Colonic mucosa (tissue), 4 donors: ENCODE measurements at places on chromosomes 16 and 17. TPM values are rescaled to one million over a fixed set of nuclear protein-coding genes. Genes with fewer than 3 reads are reported as not detected.

GRCh38 chr17:49549311-49549605 lies 26.4 kb upstream of the NXPH3 start:
- H3K4me1 ChIP-seq, result no peaks in the 10 kb centered on the region
- no peaks in the 10 kb centered on the region for H3K36me3 ChIP-seq
- H3K27ac ChIP-seq, result no peak overlapping the region
- H3K27me3 ChIP-seq, result no peaks in the 10 kb centered on the region
- no peak for DNase-seq

DNA sequence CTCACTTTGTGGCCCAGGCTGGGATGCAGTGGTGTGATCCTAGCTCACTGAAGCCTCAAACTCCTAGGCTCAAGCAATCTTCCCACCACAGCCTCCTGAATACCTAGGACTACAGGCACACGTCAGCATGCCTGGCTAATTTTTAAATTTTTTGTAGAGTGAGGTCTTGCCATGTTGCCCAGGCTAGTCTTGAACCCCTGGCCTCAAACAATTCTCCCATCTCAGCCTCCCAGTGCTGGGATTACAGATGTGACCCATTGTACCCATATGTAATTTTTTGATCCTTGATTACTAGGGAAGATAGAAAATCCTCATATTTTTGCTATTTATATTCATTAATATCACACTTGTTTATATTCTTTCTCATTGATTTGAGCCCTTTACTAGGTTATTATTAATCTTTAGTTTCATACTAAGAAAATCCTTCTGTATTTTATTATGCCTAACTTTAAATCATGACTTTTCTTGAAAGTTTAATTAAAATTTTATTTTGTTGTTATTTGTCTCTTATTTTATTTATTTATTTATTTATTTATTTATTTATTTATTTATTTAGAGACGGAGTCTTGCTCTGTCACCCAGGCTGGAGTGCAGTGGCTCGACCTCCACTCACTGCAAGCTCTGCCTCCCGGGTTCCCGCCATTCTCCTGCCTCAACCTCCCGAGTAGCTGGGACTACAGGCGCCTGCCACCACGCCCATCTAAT lies 75.4 kb downstream of the BCAS3 start:
- H3K4me1 ChIP-seq, result no peaks in the 10 kb centered on the region
- H3K27me3 ChIP-seq, result no peaks in the 10 kb centered on the region
- no peak for DNase-seq
- no peak overlapping the region for H3K27ac ChIP-seq
- H3K4me3 ChIP-seq, result no peak overlapping the region

DNA sequence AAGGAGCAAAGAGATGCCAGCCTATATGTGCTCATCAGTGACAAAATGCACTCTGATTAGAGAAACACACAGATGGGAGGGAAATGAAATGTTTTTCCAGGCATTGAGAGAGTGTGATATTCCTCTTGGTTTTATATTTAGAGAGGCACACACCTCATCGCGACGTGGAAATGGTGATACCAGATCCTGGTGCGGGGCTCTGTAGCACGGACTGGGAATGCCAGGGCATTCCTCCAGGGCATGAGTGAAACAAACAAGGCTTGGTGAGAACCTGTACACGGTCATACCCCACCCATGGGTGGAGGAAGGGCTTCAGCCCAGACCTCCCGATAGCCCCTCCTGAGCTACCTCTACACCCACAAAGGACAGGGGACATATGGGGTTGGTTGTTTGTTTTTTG lies 280.2 kb downstream of the C16orf95 start:
- H3K27me3 ChIP-seq, result no peaks in the 10 kb centered on the region
- DNase-seq, result no peak
- no peaks in the 10 kb centered on the region for H3K4me1 ChIP-seq
- no peak overlapping the region for H3K4me3 ChIP-seq

- H3K36me3 ChIP-seq, result no peaks in the 10 kb centered on the region
- DNase-seq, result no peak
- no peak overlapping the region for H3K4me3 ChIP-seq
- no peak overlapping the region for H3K27ac ChIP-seq
- H3K4me1 ChIP-seq, result no peaks in the 10 kb centered on the region
Observed at GRCh38 chr17:5365831-5366230, 53.6 kb downstream of the NUP88 start.

Gene GSPT1
- 174 TPM for total RNA-seq
